ENCODE measurements at places on chromosomes 16 and 17.

DNA sequence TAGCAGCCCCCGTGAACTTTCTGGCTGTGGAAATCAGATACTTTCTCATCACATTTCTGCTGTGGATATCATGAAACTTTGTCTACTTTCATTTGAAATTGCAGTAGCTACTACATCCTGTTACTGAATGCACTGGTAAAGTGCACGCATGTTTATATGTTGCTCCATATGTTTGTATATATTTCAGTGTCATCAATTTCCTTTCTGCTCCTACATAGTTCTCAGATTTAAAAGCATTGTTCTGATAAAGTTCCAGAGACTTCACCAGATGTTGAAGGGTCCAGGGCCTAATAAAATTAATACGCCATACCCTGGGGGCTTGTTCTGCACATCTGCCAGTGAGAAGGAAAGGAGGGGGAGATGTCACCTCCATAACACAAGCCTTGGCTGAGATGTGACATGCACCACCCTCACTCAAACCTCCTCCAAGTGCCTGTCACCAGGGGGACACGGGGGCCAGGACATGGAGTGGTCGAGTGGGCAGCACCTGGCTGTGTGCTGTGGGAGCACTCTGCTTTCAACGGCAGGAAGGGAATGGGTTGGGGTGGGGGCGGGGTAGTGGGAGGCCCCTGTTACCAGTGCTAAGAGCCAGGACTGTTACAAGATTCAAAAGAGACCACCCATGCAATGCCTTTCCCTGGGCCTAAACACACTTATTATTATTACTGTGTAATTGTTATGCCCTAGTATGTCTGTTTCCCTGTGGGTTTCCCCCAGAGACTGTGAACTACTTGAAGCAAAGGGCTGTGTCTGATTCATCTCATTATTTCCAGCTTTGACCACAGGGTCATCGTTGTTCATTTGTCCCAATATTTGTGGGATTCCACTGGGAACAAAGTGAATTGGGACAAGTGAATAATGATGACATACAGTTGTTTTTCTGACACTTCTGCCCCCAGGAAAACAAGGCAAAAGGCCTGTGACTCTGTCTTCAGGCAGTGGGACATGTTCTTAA, 193.4 kb downstream of the FOXL1 start:
- no peak for DNase-seq

GRCh38 chr16:15834502-15834901, 22.3 kb downstream of the MYH11 start:
- DNase-seq = no peak

DNA sequence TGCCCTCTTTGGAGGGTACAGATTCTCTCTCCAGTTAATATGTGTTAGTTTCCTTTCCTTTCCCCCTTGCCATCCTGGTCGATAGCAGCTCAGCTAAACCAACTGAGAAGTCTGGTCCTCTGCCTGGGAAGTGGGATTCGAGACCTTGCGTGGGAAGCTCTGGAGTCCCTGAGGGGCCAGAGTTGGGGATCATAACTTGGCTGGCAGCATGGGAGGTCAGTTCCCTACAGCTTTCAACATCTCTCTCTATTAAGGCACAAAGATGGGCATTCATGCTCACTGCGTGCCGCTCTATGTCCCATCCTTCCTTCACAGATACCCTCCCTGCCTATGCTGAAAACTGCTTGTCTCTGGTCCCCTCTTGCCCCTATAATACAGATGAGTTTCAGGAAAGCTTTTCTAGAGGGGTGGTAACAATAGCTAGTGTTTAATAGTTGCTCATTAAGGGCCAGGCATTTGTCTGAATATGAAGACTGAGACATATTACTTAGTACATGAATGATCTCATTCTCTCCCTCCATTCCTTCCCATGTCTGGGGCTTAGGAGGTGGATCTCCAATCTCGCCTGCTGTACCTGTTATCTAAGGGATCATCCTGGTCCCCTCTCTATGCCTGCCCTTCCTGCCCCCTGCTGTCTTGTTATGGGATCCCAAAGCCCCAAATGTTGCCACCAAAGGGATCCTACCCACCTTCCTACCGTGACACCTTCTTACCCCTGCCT, 10.8 kb downstream of the THRA start:
- DNase-seq = no peak

GRCh38 chr17:62995377-62995885, 29.4 kb downstream of the TANC2 start:
- DNase-seq = peak; percentile 26

DNA sequence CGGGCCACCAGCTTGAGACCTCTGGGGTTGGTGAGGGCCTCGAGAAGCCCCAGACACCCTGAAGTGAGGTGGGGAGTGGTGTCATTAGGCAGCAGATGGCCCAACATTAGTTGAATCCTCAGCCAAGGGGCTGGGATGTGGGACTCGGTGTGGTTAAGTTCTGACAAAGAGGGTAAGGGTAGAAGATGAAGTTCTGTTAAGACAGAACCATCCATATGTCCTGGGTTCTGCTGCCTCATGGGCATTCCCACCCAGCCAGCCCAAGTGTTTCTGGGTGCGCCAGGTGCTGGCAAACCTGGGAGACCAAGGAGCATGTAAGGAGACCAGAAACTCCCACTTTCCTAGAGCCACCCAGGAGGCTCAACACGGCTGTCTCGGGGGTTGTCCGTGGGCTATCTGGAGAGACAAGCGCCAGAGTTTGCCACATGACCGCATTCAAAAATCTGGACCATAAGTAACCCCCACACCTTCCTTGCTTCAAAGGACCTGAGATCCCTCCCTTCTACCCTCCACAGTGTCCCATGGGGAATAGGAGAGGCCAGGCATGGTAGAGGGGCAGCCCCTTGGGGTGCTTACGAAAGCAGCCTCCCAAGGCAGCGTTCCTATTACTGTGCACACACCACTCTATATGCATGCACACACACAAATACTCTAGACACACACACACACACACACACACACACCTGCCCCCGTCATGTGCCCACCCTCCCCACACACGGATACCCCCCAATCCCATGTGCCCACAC, 128.7 kb downstream of the C16orf78 start:
- DNase-seq = no peak

DNA sequence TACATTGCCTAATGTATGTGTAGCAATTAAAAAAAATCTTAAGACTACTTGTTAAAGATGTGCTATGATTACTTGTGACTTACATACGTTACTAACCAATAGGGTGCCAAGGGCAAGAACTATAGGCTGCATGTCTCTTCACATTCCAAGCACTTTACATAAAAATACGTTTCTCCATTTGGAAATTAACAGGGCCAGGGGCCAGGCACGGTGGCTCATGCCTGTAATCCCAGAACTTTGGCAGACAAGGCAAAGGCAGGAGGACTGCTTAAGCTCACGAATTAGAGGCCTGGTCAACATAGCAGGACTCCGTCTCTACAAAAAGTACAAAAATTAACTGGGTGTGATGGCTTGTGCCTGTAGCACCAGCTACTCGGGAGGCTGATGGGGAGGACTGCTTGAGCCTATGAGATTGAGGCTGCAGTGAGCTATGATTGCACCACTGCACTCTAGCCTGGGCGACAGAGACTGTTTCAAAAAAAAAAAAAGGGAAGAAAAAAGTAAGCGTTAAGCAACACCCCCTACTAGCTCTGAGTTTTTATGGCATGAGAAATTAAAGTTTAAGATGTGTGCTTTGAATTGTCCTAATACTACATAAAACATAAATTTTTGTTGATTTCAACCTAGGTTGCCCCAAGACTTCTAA, 12.3 kb downstream of the PSMD12 start:
- DNase-seq = no peak

- peak; percentile 64 for DNase-seq
These were observed 1.2 kb upstream of the TMEM204 start for GRCh38 chr16:1532081-1532760.

GRCh38 chr16:4544473-4544872, 5.9 kb upstream of the CDIP1 start:
- DNase-seq = no peak

- no peak for DNase-seq
These were observed 263.3 kb upstream of the TBX2 start for GRCh38 chr17:61136296-61136695.

- DNase-seq = peak; percentile 82
These were observed 1.5 kb upstream of the BAIAP3 start for GRCh38 chr16:1331712-1332617.

DNA sequence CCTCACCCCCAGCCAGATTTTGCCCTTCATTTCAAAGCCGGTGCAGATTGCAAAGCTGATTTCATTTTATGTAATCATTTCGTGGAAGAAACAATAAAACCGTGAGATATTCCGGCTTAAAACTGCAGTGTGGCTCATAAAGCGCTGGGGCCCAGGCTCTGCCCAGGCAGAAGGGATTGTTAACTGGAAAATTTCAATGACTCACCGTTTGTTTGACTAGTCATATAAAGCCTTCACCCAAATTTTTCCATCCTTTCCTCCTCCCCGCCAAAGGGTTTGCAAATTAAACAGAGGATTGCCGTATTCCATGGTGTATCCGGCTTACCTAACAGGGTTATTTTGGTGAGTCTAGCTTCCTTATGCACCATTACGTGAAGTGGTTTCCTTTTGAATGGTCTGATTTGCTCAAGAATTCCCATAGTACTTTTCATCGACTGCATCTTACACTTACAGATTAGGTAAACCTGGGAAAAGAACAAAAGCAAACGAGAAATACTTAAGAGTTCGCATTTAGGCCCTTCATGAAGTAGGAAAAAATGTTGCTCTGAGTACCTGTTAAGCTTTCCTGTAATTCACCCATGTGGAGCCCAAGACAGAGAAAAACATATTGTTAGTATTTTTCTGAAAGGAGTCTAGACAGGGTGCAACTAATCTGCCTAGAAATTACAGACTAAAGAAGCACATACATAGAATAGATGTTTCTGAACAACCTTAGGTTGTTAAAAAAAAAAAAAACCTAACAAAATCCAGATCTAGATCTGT, 949 bp upstream of the GSPT1 start:
- DNase-seq = peak; percentile 64

DNA sequence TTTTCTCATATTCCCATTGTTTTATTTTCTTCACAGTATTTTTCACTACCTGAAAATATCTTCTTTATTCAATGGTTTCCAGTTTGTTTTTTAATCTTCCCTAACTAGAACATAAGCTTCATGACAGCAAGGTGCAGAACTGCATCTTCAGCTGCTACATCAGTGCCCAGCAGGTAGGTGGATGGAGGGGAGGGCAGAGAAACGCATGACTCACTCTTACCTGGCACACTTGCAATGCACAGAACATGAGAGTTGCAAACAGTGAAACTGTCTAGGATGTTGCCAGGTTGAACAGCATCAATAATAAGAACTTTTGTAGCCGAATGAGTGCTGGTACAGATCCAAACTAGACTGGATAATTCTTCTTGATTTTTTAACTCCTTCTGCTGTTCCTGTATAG, 127.1 kb downstream of the SPAG9 start:
- DNase-seq = no peak

DNA sequence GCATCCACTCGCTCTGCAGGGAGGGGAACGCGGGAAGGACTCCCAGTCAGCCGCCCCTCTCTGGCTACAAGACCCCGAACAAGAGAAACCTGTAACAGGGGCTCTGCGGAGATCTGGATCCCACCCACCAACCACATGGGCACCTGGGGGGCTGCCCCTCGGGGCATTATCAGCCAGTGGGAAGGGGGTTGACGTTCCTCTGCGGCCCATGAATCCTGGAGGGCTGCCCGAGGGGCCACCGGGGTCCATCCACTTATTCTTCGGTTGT, 1.8 kb upstream of the PCGF2 start:
- no peak for DNase-seq

- DNase-seq = no peak
These were observed 251.0 kb downstream of the CDH11 start for GRCh38 chr16:64870859-64871258.

GRCh38 chr17:47967607-47968252, 3.2 kb upstream of the CDK5RAP3 start:
- DNase-seq = peak; percentile 69

DNA sequence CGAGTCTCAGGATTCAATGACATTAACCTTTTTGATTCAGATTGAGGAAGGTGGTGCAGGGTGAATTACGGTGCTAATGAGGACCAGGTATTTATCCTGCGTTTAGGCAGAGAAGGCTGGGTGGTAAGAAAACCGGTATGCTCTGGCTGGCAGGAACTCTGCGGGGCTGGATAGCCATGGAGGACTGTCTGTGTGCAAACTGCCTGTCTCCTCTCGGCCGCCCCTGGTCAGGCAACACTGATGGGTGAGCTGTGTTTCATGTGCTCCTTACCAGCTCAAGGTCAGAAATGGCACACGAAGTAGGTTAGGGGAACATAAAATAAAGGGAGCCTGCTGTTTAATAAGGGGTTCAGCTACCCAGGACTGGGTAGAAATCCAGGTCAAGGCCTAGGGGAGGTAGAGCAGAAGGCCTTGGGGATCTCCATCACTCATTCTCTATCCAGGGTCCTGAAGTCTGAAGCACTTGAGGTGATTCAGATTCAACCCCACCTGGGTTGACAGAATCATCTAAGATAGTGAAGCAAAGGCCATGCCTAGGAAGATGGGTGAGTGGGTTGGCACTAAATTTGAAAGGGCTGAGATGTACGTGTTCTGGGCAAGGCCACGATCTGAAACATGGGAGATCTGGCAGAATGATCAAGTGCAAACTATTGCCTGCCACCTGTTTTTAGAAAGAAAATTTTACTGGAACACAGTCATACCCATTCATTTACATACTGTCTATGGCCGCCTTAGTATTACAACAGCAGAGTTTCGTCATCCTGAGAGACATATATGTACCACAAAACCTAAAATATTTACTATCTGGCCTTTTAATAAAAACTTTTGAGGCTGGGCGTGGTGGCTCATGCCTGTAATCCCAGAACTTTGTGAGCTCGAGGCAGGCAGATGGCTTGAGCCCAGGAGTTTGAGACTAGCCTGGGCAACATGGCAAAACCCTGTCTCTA, 292.5 kb downstream of the XYLT1 start:
- no peak for DNase-seq

DNA sequence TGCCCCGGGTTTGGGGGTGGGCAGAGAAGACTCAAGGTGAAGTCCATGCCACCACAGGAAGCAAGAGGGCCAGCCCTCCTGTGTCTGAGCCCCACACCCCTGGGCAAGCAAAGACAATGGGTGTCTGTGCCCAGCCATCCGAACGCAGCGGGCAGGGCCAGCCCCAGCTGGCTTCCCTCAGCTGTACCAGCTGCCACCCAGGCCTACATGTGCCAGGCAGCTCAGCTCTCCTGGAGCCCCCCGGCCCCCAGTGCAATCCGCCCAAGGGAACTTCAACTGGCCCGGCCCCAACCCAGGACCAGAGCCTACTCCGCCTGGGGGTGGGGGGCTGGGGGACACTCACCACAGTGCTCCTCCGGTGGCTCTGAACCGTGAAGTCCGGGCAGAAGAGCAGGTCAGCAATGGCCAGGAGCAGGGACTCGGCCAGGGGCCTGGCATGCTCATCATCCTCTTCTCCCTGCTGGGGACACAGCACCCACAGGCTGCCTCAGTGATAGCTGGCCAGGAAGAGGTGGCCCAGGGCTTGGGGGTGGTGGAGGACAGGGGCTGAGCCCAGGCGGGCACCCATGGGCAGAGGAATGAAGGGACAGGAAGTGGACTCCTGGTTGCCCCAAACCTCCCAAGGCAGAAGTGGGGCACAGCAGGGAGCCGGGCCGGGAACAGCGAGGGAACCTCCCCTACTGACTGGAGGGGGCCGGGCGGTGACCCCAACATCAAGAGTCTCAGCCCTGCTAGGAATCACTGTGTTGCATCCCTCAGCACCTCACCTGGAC, 9.8 kb downstream of the HID1 start:
- DNase-seq = no peak

GRCh38 chr16:57976331-57976796, 5.4 kb upstream of the CNGB1 start:
- no peak for DNase-seq

- DNase-seq = peak; percentile 15
These were observed 38.5 kb downstream of the PIGL start for GRCh38 chr17:16255481-16255921.

- DNase-seq = no peak
These were observed 48.4 kb upstream of the CRYM start for GRCh38 chr16:21326459-21326858.

GRCh38 chr16:57473176-57473840, 10.8 kb downstream of the POLR2C start:
- DNase-seq = no peak

Measured in AG08396 (cell line).